Uterus (tissue), 4 donors: ENCODE measurements at places on chromosomes 16 and 17. TPM values are rescaled to one million over a fixed set of nuclear protein-coding genes. Genes with fewer than 3 reads are reported as not detected.

DNA sequence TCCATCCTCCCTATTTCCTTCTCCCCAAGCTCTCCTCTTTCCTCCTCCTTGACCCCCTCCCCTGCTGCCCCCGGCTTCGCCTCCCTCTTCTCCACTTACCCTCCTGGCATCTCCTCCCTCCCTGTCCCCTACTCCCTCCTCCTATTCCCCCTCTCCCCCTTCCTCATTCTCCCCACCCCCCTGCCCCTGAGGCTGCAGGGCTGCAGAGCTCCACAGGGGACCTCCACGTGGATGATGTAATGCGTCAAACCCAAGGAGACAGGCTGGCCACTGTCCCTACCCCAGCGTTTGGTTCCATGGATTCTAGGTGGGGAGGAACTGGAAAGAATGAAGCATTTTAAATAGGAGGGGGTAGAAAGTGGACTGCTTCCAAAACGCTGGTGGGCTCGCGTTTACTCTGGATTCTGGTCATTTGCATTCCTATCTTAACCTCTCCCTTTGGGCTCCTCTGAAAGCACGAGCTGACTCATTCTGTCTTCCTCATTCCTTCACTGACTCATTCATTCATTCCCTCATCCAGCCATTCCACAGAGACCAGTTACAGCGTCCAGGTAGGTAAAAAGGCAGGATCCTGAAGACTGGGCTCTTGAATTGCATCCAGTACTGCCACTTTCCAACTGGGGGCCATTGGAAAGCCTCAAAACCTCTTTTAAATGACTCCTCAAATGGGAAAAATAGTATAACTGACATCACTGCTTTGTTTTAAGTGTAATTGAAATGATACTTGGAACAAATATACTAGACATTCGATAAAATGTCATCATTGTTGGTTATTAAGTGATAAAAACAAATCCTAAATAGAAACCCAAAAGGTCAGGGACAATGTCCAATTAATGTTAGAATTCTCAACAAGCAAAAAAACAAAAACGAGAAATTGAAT, 943 bp upstream of the COTL1 start:
- DNase-seq: peak; percentile 59
- H3K4me1 ChIP-seq: no peaks in the 10 kb centered on the region
- H3K4me3 ChIP-seq: peak overlapping the region; percentile 3
- H3K27me3 ChIP-seq: no peaks in the 10 kb centered on the region
- H3K36me3 ChIP-seq: no peaks in the 10 kb centered on the region

The SCO1 gene
- total RNA-seq: 7.4 TPM

DNA sequence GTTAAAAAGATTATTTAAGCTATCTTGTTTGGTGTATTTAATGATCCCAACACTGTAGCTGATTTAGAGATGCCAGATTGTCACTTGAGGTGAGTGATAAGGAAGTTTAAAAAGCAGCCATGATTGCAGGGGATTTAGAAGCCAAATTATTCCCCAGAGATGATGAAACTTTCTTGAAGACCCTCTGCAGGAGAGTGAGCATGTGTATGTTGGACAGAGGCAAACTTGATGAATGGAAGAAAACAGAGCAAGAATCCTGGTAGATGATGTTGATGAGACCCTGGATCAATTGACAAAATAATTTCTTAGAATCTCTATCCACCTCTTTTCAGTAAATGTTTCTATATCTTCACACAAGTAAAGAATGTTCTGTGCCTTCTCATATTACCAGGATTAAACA, 14.4 kb upstream of the ADAMTS18 start:
- no peak overlapping the region for H3K4me3 ChIP-seq
- H3K27ac ChIP-seq: no peak overlapping the region
- H3K27me3 ChIP-seq: no peaks in the 10 kb centered on the region
- DNase-seq: no peak

The TMIGD1 gene
- total RNA-seq: not detected

DNA sequence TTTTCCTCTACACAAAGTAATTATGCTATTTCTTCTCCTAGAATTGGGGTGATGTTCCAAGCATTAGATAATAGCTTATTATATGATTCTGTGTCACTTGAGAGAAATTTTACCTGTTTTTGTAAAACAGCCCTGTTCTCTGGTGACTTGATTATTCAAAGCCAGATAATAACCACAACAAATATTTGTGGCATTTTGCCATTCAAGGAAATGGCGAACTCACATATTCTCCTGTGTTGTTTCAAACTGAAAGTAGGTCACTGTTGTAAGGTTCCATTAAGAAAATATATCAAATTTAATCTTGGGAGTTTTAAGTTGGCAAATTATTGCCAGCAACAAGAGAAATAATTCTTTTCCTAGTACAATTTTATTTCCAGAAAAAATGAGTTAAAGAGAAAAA, 124.8 kb downstream of the STXBP4 start:
- H3K27me3 ChIP-seq: no peaks in the 10 kb centered on the region
- no peak for DNase-seq
- no peaks in the 10 kb centered on the region for H3K4me1 ChIP-seq
- H3K36me3 ChIP-seq: no peaks in the 10 kb centered on the region
- H3K27ac ChIP-seq: no peak overlapping the region

DNA sequence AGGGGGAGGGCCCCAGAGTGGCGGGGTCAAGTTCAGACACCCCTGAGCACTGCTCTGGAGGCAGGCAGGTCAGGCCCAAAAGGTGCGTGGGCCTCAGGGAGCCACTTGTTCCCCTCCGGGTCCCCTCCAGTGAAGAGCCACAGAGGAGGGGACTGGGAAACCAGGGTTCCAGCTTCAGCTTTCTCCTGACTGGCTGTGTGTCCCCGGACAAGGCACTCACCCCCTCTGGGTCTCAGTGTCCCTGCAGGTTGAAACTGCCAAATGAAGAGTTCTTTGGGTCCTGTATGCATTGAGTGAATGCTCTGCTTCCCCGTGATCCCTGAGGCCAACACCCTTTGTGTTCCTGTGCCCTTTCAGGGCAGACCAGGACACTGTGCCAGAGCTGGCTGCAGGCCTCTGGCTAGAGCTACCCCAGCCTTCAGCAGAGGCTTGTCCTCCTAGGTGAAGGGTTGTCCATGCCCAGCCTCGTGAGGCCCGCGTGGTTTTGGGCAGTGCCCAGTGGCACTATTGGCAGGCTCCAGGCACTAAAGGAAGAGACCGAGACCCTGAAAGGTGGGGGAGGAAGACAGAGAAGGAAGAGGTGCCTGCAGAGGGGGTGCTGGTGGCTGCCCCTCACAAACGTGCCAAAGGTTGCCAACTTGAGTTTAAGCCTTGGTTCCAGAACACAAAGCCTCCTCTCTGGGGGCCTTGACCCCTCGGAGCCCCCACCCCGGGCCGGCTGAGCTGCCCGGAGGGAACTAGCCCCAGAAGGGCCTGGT, 13.3 kb upstream of the WNT3 start:
- H3K27me3 ChIP-seq: no peaks in the 10 kb centered on the region
- H3K27ac ChIP-seq: no peak overlapping the region
- no peak for DNase-seq
- H3K4me1 ChIP-seq: no peaks in the 10 kb centered on the region

DNA sequence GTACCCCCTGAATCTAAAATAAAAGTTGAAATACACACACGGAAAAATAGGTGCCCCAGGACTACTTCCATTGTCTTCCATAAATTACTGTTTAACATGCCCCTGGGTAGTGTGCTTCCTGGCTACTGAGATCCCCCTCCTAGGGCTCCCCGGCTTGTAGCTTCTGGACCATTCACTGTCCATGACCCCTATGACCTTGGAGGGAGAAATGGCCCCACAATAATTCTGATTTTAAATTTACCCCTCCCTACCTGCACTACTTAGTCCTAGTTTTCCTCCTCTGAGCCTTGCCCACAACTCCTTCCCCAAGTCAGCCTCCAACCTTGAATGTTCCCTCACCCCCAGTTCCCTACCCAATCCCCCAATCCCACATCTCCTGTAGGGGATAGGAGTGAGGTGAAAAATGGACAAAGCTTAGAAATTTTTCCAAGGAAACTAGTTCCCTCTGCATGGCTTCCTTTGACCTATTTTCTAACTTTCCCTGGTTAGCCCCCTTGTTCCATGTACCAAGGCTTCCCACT, 9.5 kb upstream of the MSL1 start:
- no peaks in the 10 kb centered on the region for H3K27me3 ChIP-seq
- H3K27ac ChIP-seq: peak overlapping the region; percentile 99
- H3K4me3 ChIP-seq: no peak overlapping the region
- H3K4me1 ChIP-seq: peaks cover 33% of the 10 kb centered on the region
- no peaks in the 10 kb centered on the region for H3K36me3 ChIP-seq

The FGF11 gene
- total RNA-seq: 6.2 TPM

DNA sequence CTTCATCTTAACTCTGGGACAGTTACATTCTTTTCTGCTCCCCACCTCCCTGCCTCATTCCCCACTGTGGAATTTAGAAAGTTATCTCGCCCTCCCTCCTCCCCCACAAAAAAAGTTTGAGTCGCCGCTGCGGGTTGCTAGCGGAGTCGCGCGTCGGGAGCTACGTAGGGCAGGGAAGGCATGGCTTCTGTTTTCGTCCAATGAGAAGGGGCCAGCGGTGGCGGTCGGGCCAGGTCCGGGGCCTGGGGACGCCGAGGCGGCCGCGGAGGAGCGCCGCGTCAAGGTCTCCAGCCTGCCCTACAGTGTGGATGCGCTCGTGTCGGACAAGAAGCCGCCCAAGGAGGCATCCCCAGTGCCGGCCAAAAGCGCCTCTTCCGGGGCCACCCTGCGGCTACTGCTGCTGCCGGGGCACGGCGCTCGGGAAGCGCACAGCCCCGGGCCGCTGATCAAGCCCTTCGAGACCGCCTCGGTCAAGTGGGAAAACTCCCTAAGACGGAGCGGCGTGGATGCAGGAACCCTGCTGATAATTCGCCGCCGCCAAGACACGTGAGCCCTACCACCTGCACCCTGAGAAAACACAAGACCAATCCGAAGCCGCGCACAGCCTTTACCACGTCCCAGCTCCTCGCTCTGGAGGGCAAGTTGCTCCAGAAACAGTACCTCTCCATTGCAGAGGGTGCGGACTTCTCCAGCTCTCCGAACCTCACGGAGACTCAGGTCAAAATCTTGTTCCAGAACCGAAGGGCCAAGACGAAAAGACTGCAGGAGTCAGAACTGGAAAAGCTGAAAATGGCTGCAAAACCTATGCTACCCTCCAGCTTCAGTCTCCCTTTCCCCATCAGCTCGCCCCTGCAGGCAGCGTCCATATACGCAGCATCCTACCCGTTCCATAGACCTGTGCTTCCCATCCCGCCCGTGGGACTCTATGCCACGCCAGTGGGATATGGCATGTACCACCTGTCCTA, 8.9 kb downstream of the OR4D1 start:
- H3K4me1 ChIP-seq: no peaks in the 10 kb centered on the region
- no peaks in the 10 kb centered on the region for H3K27me3 ChIP-seq
- no peak for DNase-seq
- H3K36me3 ChIP-seq: no peaks in the 10 kb centered on the region
- peak overlapping the region; percentile 17 for H3K4me3 ChIP-seq
- no peak overlapping the region for H3K27ac ChIP-seq

GRCh38 chr17:17511881-17512858, 16.0 kb upstream of the RASD1 start:
- H3K36me3 ChIP-seq: no peaks in the 10 kb centered on the region
- H3K27ac ChIP-seq: no peak overlapping the region
- H3K4me1 ChIP-seq: no peaks in the 10 kb centered on the region
- H3K4me3 ChIP-seq: no peak overlapping the region
- H3K27me3 ChIP-seq: no peaks in the 10 kb centered on the region

DNA sequence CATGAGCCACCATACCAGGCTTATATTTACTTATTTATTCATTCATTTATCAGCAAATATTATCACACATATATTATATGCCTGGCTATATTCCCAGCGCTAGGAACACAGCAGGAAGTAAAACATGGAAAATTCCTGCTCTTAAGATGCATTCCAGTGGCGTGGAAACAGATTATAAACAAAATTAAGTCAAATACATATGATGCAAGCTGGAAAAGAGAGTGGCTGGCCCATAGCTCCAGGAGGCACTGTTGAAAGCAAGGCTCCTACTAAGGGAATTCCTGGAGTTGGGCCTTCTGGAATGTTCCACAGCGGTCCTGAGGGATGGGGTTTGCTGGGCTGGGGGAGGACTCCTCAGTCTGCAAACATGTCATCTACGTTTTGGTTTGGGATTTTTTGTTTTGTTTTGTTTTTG, 18.4 kb downstream of the ADCY9 start:
- H3K27me3 ChIP-seq: no peaks in the 10 kb centered on the region
- H3K4me1 ChIP-seq: no peaks in the 10 kb centered on the region
- DNase-seq: no peak
- H3K27ac ChIP-seq: no peak overlapping the region

The AOC3 gene
- 19.0 TPM for total RNA-seq

DNA sequence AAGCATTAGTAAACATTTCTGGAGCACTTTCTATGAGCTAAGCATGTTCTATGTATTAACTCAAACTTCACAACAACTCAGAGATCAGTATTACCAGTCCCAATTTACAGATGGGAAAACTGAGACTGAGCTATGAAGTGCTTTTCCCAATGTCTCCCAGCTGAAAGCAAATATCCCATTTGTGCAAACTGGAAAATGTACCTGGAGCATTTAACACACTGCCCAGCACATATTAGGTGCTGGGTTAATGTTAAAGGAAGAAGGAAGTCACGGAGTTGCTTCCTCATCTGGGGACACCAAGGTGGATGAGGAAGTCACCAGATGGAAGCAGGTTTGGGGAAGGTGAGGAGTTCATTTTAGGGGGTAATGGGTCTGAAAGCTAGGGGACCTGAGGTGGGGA, 66.1 kb downstream of the ABCC6 start:
- no peak overlapping the region for H3K4me3 ChIP-seq
- no peaks in the 10 kb centered on the region for H3K4me1 ChIP-seq
- no peak for DNase-seq
- H3K36me3 ChIP-seq: no peaks in the 10 kb centered on the region
- H3K27ac ChIP-seq: no peak overlapping the region

- H3K27ac ChIP-seq: no peak overlapping the region
- no peaks in the 10 kb centered on the region for H3K27me3 ChIP-seq
- H3K4me3 ChIP-seq: no peak overlapping the region
- H3K4me1 ChIP-seq: no peaks in the 10 kb centered on the region
- H3K36me3 ChIP-seq: no peaks in the 10 kb centered on the region
- DNase-seq: no peak
Measured at GRCh38 chr16:23863511-23864422, 28.0 kb downstream of the PRKCB start.

DNA sequence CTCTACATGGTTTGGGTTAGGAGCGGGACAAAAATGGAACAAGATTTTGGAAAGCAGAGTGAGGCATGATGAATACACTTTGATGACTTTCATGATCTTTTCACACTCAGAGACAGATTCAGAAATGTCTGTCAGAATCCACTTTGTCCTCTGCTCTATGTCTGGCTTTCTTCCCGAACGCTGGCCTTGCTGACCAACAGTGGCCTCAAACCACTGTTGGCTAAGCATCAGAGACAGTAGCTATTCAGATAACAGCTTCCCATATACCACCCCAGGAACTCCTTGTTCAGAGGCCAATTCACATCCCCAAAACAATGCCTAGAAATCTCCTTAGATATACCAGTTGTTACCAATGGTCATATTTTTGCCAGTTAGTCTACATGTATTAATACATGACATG, 40.9 kb downstream of the FBXL20 start:
- no peaks in the 10 kb centered on the region for H3K36me3 ChIP-seq
- no peaks in the 10 kb centered on the region for H3K4me1 ChIP-seq
- no peaks in the 10 kb centered on the region for H3K27me3 ChIP-seq

- no peaks in the 10 kb centered on the region for H3K36me3 ChIP-seq
- no peak for DNase-seq
- no peak overlapping the region for H3K4me3 ChIP-seq
- H3K27ac ChIP-seq: no peak overlapping the region
- no peaks in the 10 kb centered on the region for H3K4me1 ChIP-seq
Measured at GRCh38 chr17:72705905-72706395, 386.5 kb downstream of the SLC39A11 start.

GRCh38 chr17:29566473-29567303, at the start of gene ABHD15:
TSS of gene ABHD15 (minus strand) at chr17:29567037. CDS start at chr17:29566966, 71 bp downstream.
- H3K27ac ChIP-seq: peak within 1 kb of the TSS; percentile 88
- no peaks in the 10 kb centered on the region for H3K4me1 ChIP-seq
- H3K4me3 ChIP-seq: peak within 1 kb of the TSS; percentile 71
- no peaks in the 10 kb centered on the region for H3K27me3 ChIP-seq
- peak; percentile 67 for DNase-seq

The SPIRE2 gene
- total RNA-seq: 7.5 TPM
